ENCODE measurements at places on chromosomes 13 and 19.
A peak's percentile ranks its signal among the peaks of the same experiment; 100 is the strongest.

- no peak for DNase-seq
Observed at GRCh38 chr19:37467608-37468090, 405 bp upstream of the ZNF569 start.

DNA sequence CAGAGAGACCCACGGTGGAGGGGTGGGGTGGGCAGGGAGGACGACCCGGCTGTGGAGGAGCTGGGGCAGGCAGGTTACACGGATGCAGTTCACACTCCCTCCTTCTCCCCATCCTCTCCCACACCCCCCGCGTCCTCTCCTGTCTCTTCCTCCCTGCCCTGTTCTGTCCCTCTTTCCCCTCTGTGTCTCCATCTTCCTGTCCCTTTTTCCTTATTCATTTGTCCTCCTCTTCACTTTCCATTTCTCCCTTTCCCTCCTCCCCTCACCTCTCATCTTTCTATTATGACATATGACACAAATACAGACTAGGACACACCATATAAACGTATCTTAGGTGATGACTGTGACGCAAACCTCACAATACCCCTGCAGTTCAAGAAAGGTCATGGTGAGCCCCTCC is 96.6 kb downstream of the SCGB2B2 start:
- no peak for DNase-seq

- no peak for DNase-seq
Observed at GRCh38 chr13:113897966-113898365, 34.1 kb upstream of the GAS6 start.

- no peak for DNase-seq
Observed at GRCh38 chr19:10189616-10190015, 5.1 kb downstream of the DNMT1 start.

- peak; percentile 94 for DNase-seq
Observed at GRCh38 chr19:49817964-49818648, at the start of gene MED25. MED25 (plus strand) TSS chr19:49818289; CDS start chr19:49818342, 53 bp downstream.

GRCh38 chr13:91232716-91233115 is 114.8 kb upstream of the MIR17HG start:
- DNase-seq = no peak

DNA sequence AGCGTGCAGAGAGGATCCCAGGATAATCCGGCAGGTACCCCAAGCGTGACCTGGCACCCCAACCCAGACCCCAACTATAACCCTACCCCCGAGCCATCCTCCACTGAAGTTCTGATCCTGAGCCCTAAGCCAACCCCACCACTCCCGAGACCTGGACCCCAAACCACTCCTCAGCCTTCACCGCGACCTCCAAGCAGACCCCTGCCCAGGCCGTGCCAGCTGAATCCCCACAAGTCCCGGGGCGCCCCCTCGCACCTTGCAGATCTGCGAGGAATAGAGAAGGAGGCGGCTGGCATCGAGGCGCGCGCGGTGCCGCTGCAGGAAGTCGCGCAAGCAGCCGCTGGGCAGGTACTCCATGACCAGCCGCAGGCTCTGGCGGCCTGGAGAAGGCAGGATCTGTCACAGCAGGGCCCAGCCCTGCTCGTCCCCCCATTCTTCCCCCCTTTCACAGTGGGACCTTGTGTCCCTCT is 10.1 kb upstream of the INSL3 start:
- no peak for DNase-seq

- no peak for DNase-seq
Observed at GRCh38 chr13:98505217-98505616, 71.7 kb downstream of the STK24 start.

GRCh38 chr19:17806945-17807344 is 12.0 kb downstream of the B3GNT3 start:
- DNase-seq = no peak

DNA sequence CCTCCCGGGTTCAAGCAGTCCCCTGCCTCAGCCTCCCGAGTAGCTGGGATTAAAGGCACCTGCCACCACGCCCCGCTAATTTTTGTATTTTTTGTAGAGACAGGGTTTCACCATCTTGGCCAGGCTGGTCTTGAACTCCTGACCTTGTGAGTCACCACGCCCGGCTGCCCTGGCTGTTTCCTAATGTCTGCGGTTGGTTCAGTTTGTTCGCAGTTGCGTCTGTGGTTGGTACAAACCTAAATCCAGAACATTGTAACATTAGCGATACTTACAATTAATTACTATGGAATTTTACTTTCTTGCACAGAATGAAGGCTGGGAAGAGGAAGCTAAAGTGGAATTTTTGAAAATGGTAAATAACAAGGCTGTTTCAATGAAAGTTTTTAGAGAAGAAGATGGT is 38.1 kb downstream of the RNF17 start:
- no peak for DNase-seq

DNA sequence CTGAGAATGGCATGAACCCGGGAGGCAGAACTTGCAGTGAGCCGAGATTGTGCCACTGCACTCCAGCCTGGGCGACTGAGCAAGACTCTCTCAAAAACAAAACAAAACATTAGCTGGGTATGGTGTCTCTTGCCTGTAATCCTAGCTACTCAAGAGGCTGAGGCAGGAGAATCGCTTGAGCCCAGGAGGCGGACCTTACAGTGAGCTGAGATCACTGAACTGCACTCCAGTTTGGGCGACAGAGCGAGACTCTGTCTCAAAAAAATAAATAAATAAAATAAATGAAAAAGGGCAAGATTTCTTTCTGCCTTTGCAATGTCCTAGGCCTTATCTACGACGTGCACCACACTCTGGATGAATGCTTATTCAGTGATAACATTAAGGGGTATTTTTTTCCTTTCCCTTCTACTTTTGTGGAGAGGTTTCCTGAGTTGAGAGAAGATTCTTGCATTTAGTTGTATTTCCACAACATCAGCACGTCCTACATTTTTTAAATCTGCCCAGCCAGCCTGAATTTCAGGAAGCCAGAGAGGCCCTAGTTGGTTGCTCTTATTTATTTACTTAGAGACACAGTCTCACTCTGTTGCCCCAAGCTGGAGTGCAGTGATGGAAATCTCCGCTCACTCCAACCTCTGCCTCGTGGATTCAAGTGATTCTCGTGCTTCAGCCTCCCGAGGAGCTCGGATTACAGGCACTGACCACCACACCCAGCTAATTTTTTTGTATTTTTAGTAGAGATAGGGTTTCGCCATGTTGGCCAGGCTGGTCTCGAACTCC is 26.1 kb upstream of the OR1M1 start:
- DNase-seq = no peak

GRCh38 chr13:28492569-28493367 is 2.2 kb downstream of the FLT1 start:
- DNase-seq = no peak

GRCh38 chr19:52778811-52779210 is 7.8 kb downstream of the ZNF600 start:
- no peak for DNase-seq

DNA sequence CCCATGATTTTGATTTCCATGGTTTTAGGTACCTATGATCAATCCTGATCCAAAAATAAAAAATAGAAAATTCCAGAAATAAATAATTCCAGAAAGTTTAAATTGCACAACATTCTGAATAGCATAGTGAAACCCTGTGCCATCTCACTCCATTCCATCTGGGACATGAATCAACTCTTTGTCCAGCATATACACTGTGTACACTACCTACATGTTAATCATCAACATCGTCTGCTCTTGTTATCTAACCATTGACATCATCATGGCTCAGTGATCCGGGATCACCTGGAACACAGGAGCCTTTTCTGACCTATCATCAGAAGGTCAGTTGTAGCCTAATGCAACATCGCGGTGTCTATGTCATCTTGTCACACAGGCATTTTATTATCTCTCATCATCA is 75.6 kb downstream of the MYO16 start:
- DNase-seq = no peak

GRCh38 chr13:45109102-45109720 is 11.1 kb upstream of the GTF2F2 start:
- DNase-seq = no peak

- no peak for DNase-seq
Observed at GRCh38 chr19:18484992-18485391, 36.9 kb downstream of the ELL start.

DNA sequence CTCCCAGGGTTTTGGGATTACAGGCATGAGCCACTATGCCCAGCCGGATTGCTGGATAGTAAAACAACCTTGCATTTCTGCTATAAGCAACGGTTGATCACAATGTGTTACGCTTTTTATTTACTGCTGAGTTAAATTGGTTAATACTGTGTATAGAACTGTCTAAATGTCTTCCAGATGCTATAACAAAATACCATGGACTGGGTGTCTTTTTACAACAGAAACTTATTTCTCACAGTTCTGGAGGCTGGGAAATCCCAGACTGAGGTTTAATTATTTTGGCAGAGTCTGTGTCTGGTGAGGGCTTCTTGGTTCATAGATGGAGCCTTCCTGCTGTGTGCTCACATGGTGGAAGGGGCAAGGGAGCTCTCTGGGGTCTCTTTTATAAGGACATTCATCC is 65.5 kb downstream of the ING1 start:
- DNase-seq = no peak

DNA sequence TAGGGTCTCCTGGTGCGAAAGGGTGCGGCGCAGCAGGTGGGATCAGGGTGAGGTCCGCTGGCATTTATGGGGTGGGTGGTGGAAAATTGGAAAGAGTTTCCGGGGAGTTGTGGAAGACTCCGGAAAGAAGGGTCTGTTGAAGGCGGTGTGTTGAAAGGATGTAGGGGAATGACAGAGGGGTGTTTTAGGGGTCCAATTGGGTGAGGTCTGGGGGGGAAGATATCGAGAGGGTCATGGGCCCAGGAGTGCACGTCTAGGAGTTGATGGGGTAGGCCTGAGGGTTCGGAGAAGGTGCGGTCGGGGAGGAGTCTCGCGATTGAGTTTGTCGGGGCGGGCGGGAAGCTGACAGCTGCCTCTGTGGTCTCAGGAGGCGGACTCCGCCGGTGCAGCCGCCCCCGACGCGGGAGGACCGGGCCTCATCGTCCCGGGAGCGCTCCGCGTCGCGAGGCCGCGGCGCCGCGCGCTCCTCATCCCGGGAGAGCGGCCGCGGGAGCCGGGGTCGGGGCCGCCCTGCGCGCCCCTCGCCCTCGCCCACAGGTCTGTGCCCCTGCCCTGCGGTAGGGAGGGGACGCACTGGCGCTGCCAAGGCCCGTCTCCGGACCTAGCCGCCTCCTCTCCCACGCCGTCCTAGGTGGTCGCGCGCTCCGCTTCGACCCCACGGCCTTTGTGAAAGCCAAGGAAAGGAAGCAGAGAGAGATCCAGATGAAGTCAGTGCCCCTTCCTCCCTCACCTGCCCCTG is 7.0 kb downstream of the PGLYRP1 start:
- DNase-seq = no peak

DNA sequence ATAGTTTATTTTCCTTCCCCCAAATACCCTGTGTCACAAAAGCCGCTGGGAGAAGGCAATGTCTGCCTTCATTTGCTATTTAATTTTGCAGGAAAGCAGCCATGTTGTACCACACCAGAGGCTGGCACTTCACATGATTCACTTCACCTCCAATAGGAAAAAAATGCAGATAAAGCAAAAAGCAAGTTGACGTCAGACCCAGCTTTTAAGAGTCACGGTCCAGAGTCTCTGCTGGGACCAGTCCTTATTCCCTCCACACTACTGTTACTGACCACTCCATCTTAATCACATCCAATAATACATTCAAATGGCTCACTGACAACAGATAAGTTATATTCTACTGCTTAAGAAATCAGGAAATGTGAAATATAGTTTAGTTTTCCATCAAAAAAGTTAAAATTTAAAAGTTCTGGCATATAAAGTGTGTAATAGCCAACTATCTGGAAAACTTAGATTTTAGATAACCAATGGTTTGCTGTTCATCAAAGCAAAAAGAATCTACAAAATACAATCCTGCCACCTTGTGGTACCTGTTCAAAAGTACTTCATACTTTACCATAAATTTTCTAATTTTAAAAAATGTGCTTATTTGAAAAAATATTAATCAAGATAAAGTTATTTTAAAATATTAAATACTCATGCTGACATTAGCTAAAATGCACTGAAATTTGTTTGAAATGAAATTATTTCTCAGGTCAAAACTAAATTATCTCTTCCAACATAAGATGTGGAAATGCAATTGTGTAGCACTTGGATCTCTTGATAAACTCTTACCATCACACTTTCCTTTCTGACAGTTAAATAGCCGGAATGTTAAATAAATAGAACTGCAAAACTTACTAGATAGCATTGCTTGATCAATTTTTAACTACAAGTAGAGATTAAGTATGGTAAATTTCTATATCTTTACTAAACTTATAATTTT is 97.3 kb downstream of the SERP2 start:
- no peak for DNase-seq

GRCh38 chr13:26219726-26220125 is 2.4 kb downstream of the RNF6 start:
- no peak for DNase-seq

- no peak for DNase-seq
Observed at GRCh38 chr13:51747438-51748434, 56.2 kb downstream of the DHRS12 start.

GRCh38 chr19:51317968-51318367 is 6.5 kb downstream of the IGLON5 start:
- no peak for DNase-seq

- no peak for DNase-seq
Observed at GRCh38 chr19:7888145-7888825, at the start of gene LRRC8E. LRRC8E (plus strand) TSS chr19:7888510; CDS start chr19:7895604, 7,094 bp downstream.

- DNase-seq = no peak
Observed at GRCh38 chr19:43723588-43723987, 7.7 kb downstream of the IRGC start.

DNA sequence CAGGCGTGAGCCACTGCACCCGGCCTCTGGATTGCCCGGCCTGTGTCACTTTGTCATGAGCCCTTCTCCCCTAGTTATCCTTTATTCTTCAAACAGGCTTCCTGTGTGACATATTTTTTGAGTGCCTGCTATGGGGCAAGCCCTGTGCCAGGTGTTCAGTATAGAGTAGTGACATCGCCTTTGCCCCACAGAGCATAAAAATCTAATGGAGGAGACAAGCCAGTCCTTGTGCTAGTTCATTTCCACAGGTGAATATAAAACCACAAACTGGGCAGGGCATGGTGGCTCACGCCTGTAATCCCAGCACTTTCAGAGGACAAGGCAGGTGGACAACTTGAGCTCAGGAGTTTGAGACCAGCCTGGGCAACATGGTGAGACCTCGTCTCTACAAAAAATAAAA is 43.2 kb downstream of the BBC3 start:
- DNase-seq = no peak

DNA sequence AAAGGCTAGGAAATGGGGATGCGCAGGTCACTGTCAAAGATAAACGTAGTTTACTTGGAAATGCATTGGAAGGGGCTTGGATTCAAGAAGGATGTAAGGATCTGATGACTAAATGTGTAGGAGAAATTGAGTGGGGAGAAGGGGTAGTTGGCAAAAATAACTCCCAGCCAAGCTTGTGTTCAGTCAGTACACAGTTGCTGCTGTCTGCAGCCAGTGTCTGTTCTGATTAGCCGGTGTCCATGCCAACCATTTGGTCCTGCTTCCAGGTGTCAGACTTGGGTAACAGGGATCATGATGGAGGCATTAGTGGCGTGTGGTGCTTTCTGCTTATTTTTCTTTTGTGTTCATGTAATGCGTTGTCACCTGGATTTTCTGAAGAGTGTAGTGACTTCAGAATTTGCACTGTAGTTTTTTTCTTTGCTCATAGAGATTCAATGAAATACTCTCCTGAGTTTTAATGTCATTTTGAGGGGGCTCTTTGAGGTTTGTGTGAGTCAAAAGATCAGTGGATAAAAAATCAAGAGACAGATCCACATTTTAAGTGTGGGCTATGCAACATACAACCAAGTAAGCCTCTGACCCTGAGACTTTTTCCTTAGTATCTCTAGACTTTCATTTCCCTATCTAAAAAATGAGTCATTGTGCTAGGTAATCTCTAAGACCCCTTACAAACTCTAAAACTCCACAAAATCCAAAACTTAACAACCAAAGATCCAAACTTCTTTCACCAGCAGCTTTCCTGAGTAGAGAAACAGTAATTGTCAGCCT is 103.9 kb downstream of the WDFY2 start:
- DNase-seq = no peak

- no peak for DNase-seq
Observed at GRCh38 chr13:112073245-112074138, 6.5 kb downstream of the SOX1 start.
